ENCODE measurements at places on chromosomes 3 and 15.

GRCh38 chr3:139671107-139671506, 6.7 kb downstream of the NMNAT3 start:
- DNase-seq = no peak

DNA sequence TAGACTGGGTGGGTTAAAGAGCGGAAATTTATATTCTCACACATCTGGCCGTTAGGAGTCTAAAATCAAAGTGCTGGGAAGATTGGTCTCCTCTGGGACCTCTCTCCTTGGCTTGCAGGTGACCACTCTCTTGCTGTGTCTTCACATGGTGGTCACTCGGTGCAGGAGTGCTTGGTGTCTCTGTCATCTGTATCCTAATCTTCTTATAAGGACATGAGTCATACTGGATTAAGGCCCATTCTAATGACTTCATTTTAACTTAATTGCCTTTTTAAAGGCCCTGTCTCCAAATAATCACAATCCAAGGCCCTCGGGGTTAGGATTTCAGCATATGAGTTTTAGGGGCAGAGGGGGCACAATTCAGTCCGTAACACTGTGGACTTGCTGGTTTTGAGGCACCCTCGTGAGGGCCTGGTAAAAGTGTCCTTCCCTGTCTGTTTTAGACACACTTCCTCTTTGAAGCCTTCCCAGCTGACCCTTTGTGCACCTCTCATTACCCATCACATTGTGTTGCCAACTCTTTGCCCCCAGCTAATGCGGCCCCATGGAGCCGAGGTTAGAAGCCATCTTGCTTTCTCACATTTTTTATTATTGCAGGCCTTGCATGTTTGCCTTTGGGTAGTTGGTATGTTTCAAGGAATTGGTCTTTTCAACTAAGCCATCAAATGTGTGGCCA, 3.2 kb downstream of the XYLB start:
- DNase-seq = no peak

GRCh38 chr15:33808720-33809457, 159.4 kb upstream of the CHRM5 start:
- DNase-seq = no peak

DNA sequence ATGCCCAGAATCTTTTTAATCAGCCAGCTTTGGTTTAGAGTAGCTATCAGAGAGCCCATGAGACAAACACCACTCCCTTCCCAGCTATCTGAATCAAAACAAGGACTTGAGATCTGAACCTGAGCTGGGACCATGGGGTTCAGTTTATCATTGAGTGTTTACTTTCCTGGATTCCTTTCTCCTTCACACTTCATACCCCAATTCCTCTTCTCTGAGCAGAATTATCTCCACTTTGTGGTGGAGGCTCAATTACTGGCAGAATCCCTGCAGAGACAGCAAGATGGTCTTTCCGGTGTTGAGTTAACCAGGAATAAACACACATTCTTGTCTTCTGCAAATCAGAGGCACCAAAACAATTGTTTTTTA, 102.4 kb downstream of the RPL22L1 start:
- DNase-seq = no peak

- no peak for DNase-seq
Measured at GRCh38 chr3:130316169-130316568, 29.3 kb upstream of the COL6A5 start.

GRCh38 chr3:192422997-192423342, 304.4 kb downstream of the FGF12 start:
- no peak for DNase-seq
